COLO829 (cell line): ENCODE measurements at places on chromosomes 1 and 21.

DNA sequence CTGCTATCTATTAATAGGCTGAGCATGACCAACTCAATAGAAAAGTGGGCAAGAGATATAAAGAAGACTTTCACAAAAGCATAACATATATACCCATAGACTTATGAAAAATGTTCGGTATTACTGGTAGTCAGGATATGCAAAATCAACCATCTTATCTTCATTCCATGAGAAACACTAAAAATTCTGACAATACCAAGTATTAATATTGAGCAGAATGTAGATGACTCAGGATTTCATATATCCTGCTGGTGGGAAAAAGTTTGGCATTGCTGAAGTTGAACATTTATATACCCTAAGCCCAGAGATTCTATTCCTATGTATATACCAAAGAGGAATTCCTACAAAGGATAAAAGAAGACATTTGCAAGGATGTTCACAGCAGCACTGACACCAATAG is 138.3 kb downstream of the CLEC20A start:
- DNase-seq: no peak

DNA sequence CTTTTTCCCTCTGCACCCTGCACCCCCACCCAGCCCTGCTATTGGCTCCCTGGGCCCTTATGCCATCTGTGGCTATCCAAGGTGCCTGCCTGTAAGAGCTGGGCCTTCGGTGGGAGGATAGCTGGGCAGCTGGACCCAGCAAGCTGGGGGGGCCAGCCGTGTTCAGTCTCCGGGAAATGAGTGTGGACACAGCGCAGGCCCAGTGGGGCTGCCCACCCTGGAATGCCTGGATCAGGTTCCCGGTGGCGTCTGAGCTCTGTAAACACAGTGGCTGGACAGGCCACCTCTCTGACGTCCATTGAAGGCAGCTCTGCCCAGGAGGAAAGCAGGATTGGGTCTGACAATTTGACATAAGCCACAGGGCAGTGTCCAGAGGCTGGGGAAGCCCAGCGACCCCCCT is 127.8 kb downstream of the FOXD2 start:
- DNase-seq: no peak

DNA sequence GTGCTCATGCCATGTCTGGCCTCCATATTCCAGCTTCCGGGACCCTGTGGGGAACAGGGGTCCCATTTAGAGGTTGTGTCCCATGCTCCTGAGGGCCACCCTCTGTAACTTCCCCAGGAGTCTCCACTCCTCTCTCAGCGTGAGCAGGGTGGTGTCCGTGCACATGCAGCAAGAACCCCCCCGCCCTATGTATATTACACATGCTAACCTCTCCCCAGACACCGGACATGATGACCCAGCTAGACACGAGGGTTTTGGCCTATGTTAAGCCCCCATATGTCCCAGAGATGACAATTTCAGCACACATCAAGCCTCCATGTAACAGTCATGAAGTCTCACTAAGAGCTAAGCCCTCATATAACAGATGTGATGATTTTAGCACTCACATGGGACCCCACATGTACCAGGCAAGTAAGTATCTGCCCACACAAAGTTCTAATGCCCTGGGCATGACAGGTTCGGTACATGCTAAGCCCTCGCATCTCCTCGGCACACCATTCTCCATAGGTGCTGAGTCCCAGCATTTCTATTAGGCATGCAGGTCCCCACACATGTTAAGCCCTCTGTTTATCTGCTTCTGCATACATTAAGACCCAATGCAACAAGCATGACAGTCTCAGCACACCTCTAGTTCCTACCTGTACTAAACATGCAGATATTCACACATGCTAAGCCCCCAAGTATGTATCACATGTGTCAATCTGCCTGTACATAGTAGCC is 7.1 kb downstream of the FHL3 start:
- no peak for DNase-seq

DNA sequence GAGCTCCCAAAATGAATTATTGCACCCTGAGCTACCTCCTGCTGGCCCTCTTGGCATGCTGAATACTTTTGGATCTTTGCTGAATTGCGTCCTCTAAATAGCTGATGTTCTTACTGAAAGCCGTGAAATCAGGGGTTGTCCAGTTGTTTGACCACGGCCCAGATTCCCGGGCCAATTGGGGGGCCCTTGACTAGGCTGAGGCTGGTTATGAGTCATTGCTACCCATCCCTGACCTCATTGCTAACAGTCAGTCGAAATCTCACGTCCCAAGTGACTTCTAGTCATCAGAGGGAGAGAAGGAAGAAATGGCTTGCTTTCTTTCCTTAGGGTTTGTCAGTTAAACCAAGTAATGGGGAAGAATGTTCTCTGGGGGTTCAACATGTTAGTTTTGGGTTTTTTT is 37.4 kb downstream of the SMYD2 start:
- no peak for DNase-seq

DNA sequence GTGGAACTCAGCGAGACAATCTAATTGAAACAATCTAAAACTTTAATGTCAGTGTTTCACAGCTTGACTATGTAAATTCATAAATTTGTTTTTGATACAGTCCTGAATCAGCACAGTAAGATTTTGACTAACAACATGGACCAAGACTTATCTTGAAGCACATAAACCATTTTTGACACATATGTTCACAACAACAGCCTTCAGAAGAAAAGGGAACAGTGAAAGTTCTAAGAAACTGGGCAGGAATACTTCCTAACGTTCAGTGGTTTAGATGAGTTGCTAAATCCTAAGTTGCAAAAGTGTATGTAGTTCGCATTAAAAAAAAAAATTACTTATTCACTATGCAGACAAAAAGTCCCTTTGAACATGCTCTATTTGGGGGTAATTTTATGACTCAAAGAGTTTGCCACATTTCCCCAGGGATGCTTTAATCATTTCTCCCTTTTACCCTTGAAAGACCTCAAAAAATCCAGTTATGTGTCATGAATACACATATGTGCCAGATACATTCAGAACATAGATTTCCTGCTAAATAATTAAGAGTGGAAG is 120.2 kb downstream of the MRPL39 start:
- peak; percentile 16 for DNase-seq

DNA sequence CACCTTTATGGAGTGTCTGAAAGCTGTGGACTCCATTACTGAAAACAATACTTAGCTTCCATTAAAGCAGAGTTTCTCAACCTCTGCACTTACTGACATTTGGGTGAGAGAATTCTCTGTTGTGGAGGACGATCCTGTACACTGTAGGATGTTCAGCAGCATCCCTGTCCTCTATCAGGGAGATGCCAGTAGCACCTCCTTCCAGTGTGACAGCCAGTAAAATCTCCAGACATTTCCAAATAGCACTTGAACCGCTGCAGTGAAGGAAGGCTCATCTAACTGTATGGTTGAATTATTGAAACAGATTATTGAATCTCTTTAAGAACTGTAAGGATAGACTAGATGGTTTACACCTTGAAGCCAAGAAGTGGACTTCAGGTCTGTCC is 3.1 kb downstream of the PRDM2 start:
- no peak for DNase-seq

DNA sequence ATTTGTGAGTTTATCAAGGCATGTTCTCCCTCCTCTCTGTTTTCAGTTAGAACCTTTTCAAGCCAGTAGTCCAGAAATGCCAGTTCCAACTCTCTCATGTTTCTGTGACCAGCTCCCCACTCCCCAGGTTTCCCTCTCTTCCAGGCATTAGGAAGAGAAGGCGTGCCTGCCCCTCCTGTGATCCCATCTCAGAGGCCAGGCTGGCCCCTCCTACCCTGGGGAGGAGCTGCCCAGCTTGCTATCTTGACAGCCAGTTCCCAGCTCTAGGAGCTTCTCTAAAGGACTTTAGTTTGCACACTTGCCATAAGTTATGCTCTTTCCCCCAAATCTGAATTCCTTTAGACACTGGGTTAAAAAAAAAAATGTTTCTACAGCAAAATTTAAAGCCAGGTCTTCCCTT is 8.9 kb downstream of the HYI start:
- DNase-seq: no peak

- DNase-seq: no peak
Measured at GRCh38 chr1:180631194-180631765, 542 bp upstream of the XPR1 start.

DNA sequence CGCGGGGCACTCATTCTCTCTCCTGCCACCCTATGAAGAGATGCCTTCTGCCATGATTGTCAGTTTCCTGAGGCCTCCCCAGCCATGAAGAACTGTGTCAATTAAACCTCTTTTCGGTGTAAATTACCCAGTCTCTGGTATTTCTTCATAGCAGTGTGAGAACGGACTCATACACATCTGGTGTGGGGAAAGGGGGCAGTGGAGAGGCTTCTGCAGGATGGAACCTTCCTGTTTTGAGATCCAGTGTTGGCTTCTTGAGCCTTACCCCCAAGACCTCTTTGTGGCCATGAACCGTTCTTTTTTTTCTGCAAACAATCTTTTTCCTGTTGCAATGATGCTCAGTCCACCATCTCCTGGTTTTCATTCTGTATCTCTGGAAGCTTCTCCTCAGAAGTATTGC is 248.4 kb downstream of the PRDM2 start:
- DNase-seq: no peak

- peak; percentile 50 for DNase-seq
Measured at GRCh38 chr1:116737020-116737854, 17.0 kb upstream of the CD2 start.

GRCh38 chr21:26123012-26123411 is 47.6 kb downstream of the APP start:
- no peak for DNase-seq

DNA sequence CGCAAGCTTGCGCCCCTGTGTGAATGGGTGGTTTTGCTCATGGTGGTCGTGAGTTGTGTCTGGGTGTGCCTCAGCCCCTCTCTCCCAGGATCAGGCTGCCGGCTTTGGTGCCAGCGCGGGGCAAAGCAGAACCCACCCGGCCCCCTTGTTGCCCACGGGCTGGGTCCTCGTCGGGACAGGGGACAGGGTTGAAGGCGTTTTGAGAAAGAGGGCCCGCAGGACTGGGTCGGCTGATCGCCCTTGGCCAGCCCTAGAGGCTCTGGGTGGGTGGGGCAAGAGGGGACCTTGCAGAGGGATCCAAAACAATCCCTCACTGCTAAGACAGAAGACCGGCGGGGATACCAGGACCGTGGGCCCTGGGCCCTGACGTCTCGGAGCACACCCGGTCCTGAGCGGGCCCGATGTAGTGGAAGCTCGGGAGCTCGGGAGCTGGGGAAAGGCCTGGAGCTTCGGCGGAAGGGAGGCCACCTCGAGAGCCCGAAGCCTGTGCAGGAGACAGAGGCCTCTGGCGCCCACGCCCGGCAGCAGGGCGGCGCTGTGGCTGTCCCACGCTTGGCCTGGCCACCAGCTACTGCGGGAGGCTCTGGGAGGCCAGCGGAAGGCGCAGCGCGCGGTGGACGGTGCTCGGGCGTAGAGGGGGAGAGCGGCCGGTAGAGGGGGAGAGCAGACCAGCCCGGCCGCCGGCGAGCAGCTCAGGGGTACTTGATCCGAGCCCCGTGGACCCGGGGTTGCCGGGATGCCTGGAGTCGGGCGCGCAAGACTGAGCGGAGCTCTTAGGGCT is 2.8 kb upstream of the ZNF678 start:
- no peak for DNase-seq

- no peak for DNase-seq
Measured at GRCh38 chr21:40436261-40436660, 410.7 kb downstream of the DSCAM start.

DNA sequence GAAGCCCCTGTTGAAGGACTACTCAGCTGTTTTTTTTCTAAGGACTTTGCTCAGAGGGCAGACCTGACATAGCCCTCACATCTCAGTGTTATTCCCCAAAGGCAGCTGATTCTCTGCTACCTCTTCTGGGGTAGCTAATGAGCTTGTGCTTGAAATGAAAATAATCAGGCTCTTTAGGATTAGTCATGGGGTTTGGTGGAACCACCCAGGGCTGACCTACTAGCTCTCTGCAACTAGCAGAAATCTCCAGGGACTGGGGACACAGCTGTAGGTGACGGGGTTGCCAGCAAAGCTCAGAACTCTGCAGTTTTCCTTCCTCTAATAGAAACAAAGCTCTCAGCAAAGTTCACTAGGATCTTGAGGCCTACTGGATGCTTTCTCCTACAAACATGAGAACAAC is 106.4 kb upstream of the BCL9 start:
- no peak for DNase-seq

DNA sequence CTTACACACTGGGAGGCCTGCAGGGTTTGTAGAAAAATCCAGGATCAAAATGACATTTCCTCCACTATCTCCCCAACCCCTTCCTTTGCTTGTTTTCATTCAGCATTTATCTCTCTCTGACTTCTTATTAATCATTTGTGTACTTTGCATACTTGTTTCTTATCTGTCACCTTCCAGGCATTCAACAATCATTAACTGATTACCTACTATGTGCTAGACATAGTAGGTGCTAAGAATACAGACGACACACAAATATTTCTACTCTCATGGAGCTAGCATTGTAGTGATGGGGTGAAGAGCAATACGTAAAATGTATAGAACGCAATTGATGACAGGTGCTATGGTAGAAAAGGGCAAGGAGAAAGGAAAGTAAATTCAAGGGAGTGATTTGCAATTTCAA is 20.9 kb downstream of the TRABD2B start:
- DNase-seq: no peak

- DNase-seq: no peak
Measured at GRCh38 chr1:205505076-205505729, 734 bp downstream of the CDK18 start.

GRCh38 chr1:224635356-224635755 is 19.2 kb downstream of the CNIH3 start:
- no peak for DNase-seq

- no peak for DNase-seq
Measured at GRCh38 chr21:17667256-17667655, 54.6 kb upstream of the BTG3 start.

GRCh38 chr1:202268032-202268431 is 73.7 kb downstream of the UBE2T start:
- DNase-seq: no peak

- DNase-seq: no peak
Measured at GRCh38 chr1:180912211-180912800, 391 bp upstream of the KIAA1614 start.

DNA sequence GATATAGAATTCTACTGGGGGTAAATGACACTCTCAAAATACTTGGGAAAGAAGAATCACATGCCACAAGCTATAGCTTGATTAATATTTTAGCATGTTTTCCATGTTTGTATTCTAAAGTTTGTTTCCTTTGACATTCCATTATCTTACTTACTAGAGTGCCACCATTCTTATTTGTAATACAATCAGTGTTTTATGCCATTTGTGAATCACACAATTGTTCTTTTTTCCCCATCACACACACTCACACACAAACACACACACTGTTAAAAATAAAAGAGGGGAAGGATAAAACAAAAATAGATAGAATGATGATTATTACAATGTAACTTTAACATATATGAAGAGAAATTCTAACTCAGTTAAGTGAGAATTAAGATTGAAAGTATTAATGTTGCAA is 16.0 kb upstream of the TEKT2 start:
- DNase-seq: no peak

- DNase-seq: no peak
Measured at GRCh38 chr1:164780111-164780812, 221.3 kb downstream of the PBX1 start.
